ENCODE measurements at places on chromosomes 7 and 10. TPM values are rescaled to one million over a fixed set of nuclear protein-coding genes. Genes with fewer than 3 reads are reported as not detected.

- no peak for DNase-seq
Observed at GRCh38 chr7:151775547-151776443, 101.1 kb downstream of the PRKAG2 start.

GRCh38 chr7:24574950-24575349 lies 1.7 kb downstream of the PALS2 start:
- DNase-seq: no peak

GRCh38 chr7:120725376-120726039 lies 132.4 kb downstream of the TSPAN12 start:
- DNase-seq: no peak

DNA sequence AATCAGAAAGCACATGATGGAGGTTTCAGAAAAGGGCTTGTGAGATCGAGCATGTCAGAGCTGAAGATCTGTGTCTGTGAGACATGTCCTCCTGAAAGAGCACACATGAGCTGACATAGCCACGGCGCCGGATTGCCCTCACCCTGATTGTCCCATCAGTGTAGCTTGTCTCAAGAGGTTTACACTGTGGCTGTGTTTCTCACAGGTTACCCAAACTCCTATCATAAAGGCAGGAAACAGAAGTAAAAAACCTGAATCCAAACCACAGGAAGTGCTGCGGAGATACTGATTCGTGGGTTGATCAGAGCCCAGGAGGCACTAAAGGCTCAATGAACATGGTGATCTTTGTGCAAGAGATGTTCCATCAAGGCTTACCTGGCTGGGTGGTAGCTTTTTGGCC lies 3.9 kb upstream of the ATP6V0E2 start:
- no peak for DNase-seq

- no peak for DNase-seq
Observed at GRCh38 chr10:72276421-72277339, 3.0 kb downstream of the DDIT4 start.

DNA sequence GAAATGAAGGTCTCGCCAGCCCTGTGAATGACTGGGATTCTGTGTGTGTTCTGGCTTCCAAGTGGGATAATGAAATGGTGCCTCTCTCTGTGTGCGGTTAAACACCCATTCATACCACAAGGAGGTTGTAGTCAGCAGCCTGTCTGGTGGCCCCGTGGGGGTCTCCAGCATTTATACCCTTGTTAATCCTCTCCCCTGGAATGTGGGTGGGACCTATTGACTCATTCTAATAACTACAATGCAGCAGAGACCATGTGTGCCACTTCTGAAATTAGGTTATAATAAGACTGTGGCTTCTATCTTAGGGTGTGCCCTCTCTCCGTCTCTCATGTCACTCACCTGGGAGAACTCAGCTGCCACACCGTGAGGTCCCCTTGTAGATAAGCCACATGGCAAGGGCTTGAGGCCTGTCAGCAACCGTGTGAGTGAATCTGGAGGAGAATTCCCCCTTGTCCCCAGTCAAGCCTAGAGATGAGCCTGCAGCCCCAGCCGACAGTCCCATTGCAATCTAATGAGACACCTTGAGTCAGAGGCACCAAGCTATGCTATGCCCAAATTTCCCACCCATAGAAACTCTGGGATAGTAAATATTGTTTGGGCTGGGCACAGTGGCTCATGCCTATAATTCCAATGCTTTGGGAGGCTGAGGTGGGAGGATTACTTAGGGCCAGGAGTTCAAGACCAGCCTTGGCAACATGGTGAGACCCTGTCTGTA lies 106.8 kb downstream of the GALNT17 start:
- DNase-seq: no peak

DNA sequence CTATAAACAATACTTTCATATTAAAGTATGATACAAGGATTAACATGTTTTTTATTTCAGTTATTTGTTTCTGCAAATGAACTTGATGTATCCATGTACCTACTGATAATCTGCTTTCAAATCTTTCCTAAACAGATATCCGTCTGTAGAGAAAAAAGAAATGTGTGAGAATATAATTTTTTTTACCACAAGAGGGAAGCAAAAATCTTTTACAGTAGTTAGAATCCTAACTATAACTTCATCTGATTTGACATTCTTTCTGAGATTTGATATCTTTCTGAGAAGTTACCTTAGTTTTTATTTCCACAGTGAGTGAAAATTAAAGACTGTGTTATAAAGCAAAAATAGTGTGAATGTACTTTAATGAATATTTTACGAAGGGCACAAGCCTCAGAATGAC lies 203.9 kb upstream of the PCLO start:
- no peak for DNase-seq

- no peak for DNase-seq
Observed at GRCh38 chr10:14665865-14666857, 108.5 kb downstream of the FAM107B start.

DNA sequence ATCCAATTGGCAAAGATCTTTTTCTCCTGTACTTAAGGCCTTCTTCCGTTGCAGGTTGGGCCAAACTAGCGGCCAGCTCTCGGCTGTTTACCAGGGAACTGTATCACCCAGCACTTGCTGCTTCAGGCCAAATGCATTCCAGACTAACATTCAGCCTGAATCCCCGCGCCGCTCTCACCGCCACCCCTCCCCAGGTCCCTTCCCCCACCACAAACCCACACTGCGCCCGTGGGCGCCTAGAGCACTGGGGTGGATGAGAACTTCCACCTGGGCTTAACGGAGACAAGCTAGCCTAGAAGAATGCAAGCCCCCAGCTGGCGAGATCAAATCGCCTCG lies 676 bp downstream of the TCAF1 start:
- DNase-seq: peak; percentile 44

GRCh38 chr10:75395932-75396630 lies 5.5 kb downstream of the ZNF503 start:
- DNase-seq: peak; percentile 28

DNA sequence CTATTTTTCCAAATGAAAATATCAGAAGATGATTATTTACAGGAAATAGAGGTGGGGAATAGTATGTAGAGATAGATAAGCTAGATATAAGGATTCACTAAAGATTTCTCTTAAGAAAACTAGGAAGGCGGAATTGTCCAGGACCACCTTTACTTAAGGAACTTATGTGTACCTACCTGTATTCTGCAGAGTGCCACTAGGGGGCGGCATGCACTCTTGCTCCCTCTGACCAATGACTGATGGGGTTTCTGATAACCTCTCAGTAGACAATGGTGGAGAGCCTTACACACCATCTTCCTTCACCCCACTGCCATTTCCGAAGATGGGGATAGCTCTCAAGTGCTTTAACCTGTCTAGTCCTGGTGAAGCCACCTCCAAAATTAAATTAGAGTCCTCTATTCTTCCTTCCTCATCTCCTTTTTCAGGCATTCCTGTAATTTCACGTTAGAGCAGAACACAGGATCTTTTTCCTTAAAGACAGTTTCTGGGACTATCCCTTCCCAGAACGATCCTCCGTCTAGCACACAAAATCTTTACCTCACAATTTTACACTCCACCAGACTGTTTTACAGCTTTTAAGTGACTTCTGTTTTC lies 453.1 kb downstream of the SORCS1 start:
- DNase-seq: peak; percentile 21

DNA sequence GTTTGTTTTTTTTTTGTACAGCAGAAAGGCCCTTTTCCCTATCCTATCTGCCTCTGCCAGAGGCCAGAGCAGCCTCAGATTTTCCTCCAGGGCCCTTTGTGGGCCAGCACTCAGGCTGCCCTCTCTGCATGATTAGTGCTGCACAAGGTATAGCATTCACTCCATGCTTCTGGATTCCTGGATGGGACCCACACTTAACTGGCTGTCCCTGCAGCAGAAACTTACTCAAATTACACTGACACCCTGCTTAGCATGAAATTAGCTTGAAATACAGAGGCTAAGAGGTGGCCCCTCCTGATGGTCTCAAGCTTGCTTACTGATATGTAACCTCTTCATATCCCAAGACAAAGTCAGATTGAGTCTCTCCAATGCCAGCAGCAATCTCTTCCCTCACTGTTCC lies 239.3 kb downstream of the SORCS1 start:
- DNase-seq: no peak

DNA sequence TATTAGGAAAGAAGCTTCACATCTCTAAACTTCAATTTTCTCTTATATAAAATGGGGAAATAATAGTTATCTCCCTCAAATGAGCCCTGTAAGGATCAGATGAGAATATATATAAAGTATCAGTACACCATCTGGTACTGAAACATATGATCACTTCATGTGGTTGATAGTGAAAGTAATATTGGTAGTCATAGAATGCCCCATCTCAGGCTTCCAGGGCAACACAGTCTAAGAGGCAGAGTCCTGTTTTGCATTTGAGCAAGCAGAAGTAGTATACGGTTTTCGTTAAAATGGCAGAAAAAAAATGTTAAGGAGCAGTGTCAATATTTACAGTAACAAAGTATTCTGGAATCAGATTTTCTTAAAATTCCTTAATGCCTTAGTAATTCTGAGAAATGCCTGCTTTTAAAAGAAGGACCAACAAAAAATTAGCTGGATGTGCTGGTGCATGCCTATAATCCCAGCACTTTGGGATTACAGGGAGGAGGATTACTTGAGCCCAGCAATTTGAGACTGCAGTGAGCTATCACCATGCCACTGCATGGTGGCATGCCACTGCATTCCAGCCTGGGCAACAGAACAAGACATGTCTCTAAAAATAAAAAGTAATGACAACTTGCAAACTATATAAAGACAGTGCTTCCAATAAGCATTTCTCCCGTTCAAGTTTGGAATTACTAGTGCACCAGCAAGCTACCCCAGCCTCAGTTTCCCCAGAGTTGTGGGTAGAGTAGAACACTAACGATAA lies 19.8 kb downstream of the KBTBD2 start:
- no peak for DNase-seq

GRCh38 chr7:20475756-20476155 lies 139.7 kb upstream of the ABCB5 start:
- no peak for DNase-seq

DNA sequence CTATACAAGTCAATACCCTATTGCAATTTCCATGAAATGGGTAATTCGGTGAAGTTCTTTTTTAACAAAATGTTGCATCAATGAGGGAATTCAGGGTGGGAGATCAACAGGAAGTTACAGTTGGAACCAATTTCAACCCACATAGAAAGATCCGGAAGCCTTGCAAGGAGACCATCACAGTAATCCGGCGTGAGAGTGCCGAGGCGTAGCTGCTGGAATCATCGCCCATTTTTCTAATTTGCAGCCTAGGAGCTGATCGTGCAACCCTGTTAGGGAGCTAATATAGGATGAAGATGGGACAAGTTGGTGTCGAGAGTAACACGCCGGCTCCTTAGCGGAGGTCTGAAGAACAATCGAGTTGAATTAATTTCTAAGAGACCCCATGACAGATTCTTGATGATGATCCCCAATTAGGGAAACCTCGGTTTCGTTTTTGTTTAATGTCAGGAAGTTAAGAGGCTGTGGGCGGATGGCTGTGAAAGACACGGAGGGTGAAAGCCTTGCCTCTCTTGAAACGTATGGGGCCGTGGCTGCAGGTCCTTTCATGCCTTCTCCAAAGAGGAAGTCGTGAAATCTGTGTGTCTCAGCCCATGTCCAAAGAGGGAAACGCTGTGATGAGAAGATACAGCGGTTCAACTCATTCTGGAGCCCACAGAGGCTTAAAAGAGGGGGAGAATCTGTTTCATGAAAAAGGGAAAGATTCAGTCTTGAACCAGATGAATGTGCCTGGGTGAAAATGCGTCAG lies 51.2 kb upstream of the CARD11 start:
- no peak for DNase-seq

- DNase-seq: no peak
Observed at GRCh38 chr7:50119815-50120637, 27.0 kb upstream of the ZPBP start.

- DNase-seq: no peak
Observed at GRCh38 chr7:85070967-85071628, 115.8 kb downstream of the SEMA3D start.

- no peak for DNase-seq
Observed at GRCh38 chr7:155864991-155865690, 52.9 kb upstream of the SHH start.

DNA sequence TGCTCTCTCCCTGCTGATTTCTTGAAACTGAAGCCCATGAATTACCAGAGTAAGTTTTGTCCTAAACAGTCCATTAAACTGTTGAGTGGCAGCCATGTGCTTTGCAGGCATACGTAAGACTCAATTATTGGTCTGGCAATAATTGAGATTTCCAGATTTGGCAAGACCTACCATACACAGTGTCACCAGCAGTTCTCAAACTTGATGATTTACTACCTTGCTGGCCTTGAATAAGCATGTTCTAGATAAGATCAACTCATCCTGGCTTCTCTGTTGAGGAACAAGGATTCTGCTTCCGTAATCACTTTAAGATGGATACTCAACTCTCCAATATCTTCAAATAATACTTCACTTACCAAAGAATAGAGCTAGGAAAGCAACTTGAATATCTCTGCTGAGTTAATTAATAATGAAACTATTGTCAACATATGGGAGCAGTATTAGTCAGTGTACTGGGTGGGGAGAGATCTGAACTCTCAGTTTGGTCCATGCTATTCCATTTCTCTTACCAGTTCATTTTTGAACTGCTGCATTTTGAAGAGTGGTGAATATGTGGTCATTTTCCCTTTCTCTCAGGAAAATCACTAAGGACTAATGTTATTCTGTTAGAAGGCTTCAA lies 181.4 kb downstream of the IPMK start:
- no peak for DNase-seq

- DNase-seq: peak; percentile 84
Observed at GRCh38 chr10:79159785-79160184, 91.0 kb downstream of the ZMIZ1 start.

DNA sequence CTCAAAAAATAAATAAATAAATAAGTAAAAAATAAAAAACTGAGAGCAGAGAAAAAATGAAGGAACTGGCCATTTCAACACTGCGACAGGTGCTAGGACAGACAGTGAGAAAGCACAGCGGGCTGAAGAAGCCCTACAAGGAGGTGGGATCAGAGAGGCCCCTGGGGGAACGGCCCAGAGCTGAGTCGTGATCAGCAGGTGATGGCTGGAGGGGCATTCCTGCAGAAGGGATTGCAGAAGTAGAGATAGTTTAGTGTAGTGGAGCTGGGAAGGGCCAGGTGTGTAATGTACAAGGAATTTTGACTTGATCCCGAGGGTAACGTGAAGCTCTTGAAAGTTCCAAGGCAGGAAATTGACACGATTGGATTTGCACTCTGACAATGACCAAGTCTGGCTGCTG lies 112.1 kb downstream of the CUL2 start:
- no peak for DNase-seq

INA gene
- total RNA-seq: not detected

PIK3AP1 gene
- 10.5 TPM for total RNA-seq

ZSWIM8 gene
- 50.7 TPM for total RNA-seq

CLCN1 gene
- not detected for total RNA-seq

BPGM gene
- 15.8 TPM for total RNA-seq

SLC39A12 gene
- not detected for total RNA-seq

CALD1 gene
- total RNA-seq: 181 TPM

All from left cardiac atrium (tissue), 4 donors.